Brain pericyte (primary cell): ENCODE measurements at places on chromosomes 2 and 18.
A peak's percentile ranks its signal among the peaks of the same experiment; 100 is the strongest.

- no peak for DNase-seq
These were observed 4.7 kb downstream of the SLC11A1 start for GRCh38 chr2:218386505-218387368.

DNA sequence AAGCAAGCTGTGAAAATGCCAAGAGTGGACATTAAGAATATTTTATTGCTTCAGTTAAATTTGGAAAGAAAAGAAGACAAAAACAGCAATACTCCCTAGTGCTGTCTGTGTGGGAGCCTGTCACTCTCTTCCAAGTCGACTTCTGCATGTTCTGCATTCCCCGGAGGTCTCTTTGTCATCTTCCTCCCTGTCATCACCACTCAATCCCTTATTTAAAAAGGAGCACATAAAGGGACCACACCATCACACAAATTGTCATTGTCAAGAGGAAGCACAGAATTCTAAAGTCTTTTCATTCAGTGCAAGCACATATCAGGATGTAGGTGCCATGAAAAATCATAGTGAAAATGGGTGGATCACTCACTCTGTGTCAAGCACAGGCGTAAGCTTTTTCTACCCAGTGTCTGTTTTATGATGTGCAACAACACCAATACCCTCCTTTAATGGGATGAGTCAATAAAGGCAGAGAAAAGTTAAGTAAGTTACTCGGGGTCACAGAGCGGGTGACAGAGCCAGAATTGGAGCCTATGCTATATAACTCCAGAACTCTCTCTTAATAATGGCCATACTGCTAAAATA lies 222.4 kb upstream of the HNMT start:
- DNase-seq: no peak

GRCh38 chr18:29096079-29096770 lies 919.3 kb upstream of the CDH2 start:
- DNase-seq: no peak

- no peak for DNase-seq
These were observed 23.6 kb upstream of the SERPINE2 start for GRCh38 chr2:224062481-224063297.

- no peak for DNase-seq
These were observed 160.9 kb downstream of the RDH14 start for GRCh38 chr2:18399601-18400000.

DNA sequence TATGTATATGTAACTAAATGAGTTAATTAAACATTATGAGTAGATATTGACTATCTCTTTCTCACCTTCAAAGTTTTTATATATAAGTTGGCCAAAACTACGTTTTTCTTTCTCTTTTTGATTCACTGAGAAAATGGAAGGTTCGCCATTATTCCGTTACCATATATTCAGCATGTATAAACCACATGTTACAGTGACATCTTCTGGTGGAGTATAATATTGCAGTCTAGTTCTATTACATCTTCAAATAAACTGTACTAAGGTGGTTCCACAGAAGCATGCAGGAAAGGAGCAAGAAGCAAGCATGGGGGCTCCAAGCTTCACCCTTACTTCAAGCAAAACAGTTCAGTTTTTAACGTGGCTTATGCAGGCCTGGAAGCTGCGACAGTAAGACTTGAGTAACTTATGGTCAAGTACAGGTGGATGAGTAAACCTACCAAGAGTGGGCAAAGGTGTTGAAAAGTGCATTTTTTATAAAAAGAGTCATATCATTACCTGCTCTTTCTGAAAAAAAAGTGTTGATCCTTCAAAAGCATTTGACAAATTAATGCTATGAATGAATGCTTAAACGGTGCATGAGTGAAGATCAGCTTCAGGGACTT lies 129.8 kb upstream of the RAB6C start:
- peak; percentile 60 for DNase-seq

GRCh38 chr2:232418056-232418455 lies 11.4 kb downstream of the ALPG start:
- no peak for DNase-seq

DNA sequence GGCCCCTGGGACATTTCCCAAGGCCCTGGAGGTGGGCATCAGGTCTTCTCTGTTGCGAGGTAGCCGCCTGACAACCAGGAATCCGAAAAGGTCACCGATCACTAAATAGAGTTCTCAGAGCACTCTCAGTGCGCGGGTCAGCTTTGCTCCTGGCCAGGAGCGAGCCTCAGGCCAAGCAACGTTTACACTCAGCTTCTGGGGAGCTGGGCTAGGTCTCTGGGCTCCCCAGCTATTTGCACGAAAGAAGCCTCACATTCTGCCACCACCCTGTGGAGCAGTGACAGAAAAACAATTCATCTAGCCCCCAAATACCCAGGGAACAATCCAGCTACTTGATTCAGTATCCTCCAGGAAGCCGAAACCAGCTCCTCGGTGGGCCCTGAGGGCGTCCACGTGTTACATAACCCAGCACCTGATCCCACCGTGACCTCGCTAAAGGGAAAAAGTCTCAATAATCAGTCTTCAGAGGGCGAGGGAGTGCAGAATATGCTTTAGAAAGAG lies 3.3 kb downstream of the SH3BP4 start:
- no peak for DNase-seq

GRCh38 chr2:11342551-11343367 lies 1.7 kb downstream of the ROCK2 start:
- DNase-seq: no peak

DNA sequence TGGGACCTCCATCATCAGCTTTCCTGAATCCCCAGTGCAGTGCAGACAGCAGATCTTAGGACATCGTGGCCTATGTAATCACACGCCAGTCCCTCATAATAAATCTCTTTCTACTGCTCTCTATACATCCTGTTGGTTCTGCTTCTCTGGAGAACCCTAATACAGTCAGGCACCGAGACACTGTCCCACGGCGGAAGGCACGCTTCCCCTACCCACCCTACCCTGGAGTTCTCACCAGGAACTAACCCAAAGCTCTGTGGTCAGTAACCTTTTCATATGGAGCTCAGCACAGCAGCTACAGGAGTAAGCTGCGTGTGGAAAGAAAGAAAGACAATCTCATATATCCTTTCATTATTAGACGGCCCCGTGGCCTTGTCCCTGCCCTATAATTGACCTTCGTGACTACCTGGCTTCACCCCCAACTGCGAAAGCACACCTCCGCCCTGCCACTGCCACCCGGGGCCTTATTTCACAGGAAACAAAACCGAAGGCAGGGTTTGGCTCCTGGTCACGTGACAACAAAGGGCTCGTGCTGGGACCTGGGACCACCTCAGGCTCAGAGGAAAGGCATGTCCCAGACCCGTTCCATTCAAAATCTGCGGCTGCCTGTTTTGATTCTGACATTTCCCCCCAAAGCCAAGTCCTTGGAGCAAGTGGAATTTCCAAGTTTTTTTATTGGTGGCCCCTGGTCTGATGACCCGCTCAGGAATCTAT lies 99.7 kb upstream of the ODC1 start:
- no peak for DNase-seq

- no peak for DNase-seq
These were observed 1392.1 kb upstream of the CELF4 start for GRCh38 chr18:38957736-38958135.

DNA sequence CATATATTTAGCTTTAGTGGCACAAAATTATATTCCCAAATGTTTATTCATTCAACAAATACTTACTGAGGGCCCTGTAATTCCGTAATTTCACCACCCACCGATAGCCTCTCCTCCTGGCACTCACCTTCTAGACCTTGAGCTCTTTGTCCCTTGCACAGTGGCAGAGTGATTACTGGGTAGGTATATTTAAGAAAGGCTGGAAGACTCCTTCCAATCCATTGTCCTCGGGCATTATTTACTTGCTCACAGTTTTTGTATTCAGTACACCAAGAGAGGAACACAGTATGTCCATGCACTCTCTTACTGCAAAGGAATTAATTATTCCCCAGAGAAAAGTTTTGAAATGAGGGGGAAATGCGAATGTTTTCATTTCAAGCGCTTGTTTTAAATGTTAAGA lies 1.1 kb upstream of the CDCA7 start:
- no peak for DNase-seq

GRCh38 chr2:73503992-73504570 lies 118.4 kb downstream of the ALMS1 start:
- DNase-seq: no peak
